Activated T-helper 1 cell treated with anti-CD3 and anti-CD28 coated beads, Interleukin-12 subunit alpha, Interleukin-12 subunit beta, Interleukin-2, Interleukin-4 antibody, amounts not matched to agents 30 ng/mL and 10 ng/mL and 1 ng/mL, durations not matched to agents 14 hours and 24 hours and 36 hours (primary cell): ENCODE measurements at places on chromosomes 13 and 19.

- no peak for DNase-seq
Measured at GRCh38 chr13:71758828-71759227, 108.2 kb downstream of the DACH1 start.

DNA sequence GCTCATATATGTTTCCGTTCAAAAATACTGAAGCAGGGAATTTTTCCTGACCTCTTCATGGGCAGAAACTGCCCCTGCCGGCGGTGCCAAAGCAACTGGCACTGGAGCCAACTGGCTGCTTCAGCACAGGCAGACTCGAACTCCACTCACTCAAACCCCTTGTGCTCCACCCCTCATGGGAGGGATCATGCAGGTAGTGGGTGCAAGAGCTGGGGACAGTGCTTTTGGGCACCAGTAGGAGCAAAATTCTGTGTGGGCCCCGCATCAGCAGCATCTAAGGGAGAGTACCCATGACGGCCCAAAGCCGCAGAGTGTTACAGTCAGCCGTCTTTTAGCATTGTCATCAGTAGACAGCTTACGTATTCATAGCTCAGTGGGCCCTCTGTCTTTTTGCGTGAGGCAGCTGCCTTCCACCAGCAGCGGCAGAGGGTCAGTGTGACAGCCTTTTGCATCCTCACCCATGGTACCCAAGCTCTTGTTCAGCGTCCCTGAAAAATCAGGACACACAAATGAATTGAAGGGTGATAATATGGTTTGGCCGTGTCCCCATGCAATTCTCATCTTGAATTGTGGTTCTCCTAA is 393.8 kb downstream of the SLITRK6 start:
- no peak for DNase-seq

- no peak for DNase-seq
Measured at GRCh38 chr13:28355046-28355821, 139.7 kb downstream of the FLT1 start.

GRCh38 chr19:1765232-1765903 is 12.1 kb downstream of the ONECUT3 start:
- DNase-seq, result no peak
